Body of pancreas (tissue), 4 donors: ENCODE measurements at places on chromosomes 3 and 15. TPM values are rescaled to one million over a fixed set of nuclear protein-coding genes. Genes with fewer than 3 reads are reported as not detected.

DNA sequence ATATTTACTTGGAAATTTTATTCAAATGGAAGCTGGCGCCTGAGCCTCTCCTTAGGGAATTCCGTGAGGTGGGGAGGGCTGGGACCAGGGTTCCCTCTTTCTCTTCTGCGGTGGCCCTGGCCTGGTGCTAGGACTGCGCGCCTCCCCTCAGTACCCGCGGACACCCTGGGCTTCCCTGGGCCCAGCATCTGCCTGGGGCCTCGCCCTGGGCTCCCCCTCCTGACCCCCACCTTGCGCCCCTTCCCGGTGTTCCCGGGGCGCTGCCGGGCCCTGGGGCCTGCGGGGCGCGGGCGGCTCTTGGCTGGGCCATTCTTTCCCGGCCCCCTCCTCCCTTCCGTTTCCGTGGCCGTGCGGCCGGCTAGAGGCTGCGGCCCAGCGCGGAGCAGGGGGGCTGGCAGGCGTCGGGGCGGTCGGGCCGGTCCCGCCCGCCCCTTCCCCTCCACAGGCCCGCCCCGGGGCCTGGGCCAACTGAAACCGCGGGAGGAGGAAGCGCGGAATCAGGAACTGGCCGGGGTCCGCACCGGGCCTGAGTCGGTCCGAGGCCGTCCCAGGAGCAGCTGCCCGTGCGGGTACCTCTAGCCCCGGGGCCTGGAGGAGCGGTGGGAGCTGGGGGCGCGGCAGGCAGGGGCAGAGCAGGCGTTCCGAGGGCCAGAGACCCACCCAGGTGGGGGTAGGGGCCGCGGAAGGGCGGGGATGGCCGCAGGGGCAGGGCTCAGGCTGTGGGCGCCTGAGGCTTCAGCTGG is at the start of gene FES:
FES (plus strand) TSS at position 529 of the 743 bp plus-strand sequence. CDS start 542 bp downstream, outside the sequence.
- H3K27me3 ChIP-seq, result no peaks in the 10 kb centered on the region
- peak; percentile 64 for DNase-seq
- peak within 1 kb of the TSS; percentile 92 for H3K27ac ChIP-seq
- peaks cover 47% of the 10 kb centered on the region for H3K4me1 ChIP-seq
- no peak within 1 kb of the TSS for H3K4me3 ChIP-seq

- no peak overlapping the region for H3K27ac ChIP-seq
- no peaks in the 10 kb centered on the region for H3K27me3 ChIP-seq
- no peak for DNase-seq
- no peak overlapping the region for H3K4me3 ChIP-seq
- H3K36me3 ChIP-seq, result no peaks in the 10 kb centered on the region
- no peaks in the 10 kb centered on the region for H3K4me1 ChIP-seq
Observed at GRCh38 chr15:47460795-47461573, 256.3 kb upstream of the SEMA6D start.

The ARGFX gene
- not detected for total RNA-seq

DNA sequence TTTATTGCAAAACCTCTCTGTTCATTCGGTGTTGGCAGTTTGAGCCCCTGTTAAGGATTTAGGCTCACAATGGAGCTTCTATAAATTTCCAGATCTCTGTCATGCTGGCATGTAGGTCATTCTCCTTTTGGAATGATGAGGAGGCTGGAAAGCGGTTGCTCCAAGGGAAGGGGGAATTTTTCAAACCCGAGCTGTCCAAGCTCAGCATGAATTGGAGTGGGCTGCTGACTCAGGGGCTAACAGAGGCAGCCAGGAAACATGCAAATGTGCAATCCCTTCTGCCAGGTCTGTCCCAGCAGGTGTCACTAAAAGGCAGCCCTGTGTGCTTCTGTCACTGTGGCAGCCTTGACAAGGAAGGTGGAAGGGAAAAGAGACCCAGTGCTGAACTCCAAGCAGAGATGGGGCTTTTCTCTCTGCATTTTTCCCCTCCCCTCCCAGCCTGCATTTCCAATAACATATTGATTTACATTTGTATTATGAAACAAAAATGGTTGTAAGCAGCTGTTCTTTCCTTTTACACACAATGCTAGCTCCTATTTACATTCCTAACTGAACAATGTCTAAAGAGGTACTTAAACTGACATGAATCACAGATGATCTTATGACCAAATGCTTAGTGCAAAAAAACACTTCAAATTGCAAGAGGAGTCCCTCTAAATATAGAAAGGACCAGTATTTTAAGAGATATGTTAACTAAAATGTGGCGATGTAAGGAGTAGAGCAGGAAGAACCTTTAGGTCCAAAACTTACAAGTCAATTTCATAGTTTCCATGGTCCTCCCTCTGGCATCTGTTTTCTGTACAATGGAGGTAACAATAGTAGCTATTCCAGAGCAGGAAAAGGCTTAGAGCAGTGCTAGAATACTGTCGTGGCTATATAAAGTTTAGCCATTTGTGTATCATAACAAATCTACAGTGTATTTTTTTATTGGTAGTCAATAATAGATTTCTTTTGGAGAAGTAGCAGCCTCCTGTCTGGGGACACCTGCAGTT is 84.5 kb upstream of the ATP10A start:
- DNase-seq, result peak; percentile 38
- H3K4me1 ChIP-seq, result no peaks in the 10 kb centered on the region
- H3K36me3 ChIP-seq, result no peaks in the 10 kb centered on the region
- H3K27ac ChIP-seq, result no peak overlapping the region

GRCh38 chr15:91790836-91791235 is 62.7 kb upstream of the SLCO3A1 start:
- no peak for DNase-seq
- H3K36me3 ChIP-seq, result no peaks in the 10 kb centered on the region
- H3K27ac ChIP-seq, result no peak overlapping the region
- H3K27me3 ChIP-seq, result no peaks in the 10 kb centered on the region
- H3K4me1 ChIP-seq, result no peaks in the 10 kb centered on the region

GRCh38 chr15:99928429-99928981 is 195.3 kb upstream of the LYSMD4 start:
- peak; percentile 81 for DNase-seq
- no peaks in the 10 kb centered on the region for H3K27me3 ChIP-seq
- H3K4me1 ChIP-seq, result peaks cover 4% of the 10 kb centered on the region
- H3K36me3 ChIP-seq, result no peaks in the 10 kb centered on the region

The PPIB gene
- 159 TPM for total RNA-seq

DNA sequence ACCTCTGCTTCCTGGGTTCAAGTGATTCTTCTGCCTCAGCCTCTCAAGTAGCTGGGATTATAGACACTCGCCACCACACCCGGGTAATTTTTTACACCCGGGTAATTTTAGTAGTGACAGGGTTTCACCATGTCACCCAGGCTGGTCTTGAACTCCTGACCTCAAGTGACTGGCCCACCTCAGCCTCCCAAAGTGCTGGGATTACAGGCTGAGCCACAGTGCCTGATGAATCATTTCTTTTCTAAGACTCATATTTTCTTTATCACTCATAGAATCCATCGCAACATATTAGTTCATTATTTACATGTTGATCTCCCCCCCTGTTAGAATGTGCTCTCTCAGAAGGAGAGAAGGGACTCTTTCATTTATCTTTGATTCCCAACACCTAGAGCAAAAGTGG is 109.5 kb upstream of the PTPRG start:
- no peak overlapping the region for H3K4me3 ChIP-seq
- H3K4me1 ChIP-seq, result no peaks in the 10 kb centered on the region
- H3K36me3 ChIP-seq, result no peaks in the 10 kb centered on the region
- no peak overlapping the region for H3K27ac ChIP-seq
- no peaks in the 10 kb centered on the region for H3K27me3 ChIP-seq

DNA sequence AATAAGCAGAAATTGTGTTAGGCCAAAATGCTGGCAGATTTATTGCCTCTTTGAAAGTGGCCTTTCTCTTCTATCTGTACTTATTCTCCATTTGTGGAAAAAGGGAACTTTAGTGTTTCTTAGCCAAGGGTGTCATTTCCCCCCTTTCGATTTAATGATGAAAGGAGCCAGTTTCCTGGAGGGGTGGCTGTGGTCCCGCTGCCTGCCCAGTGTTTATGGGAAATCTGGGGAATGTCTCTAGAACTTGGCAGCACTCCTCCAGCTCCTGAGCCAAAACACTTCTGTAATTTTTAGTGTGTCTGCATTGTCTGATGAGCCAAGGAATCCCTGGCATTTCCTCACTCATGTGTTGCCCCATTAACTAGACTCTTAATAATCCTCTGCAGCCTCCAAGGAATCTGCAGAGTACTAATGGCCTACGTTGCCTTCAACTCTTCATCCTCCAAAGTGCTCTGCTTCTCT is 448.8 kb downstream of the GRM7 start:
- no peak overlapping the region for H3K4me3 ChIP-seq
- no peaks in the 10 kb centered on the region for H3K27me3 ChIP-seq
- no peaks in the 10 kb centered on the region for H3K36me3 ChIP-seq
- no peak overlapping the region for H3K27ac ChIP-seq

The GPR62 gene
- not detected for total RNA-seq

The STRA6 gene
- not detected for total RNA-seq

The SYNPR gene
- 0.52 TPM for total RNA-seq

- H3K36me3 ChIP-seq, result no peaks in the 10 kb centered on the region
- H3K27ac ChIP-seq, result no peak overlapping the region
- no peak for DNase-seq
Observed at GRCh38 chr3:175342196-175342595, 483.1 kb downstream of the NAALADL2 start.

DNA sequence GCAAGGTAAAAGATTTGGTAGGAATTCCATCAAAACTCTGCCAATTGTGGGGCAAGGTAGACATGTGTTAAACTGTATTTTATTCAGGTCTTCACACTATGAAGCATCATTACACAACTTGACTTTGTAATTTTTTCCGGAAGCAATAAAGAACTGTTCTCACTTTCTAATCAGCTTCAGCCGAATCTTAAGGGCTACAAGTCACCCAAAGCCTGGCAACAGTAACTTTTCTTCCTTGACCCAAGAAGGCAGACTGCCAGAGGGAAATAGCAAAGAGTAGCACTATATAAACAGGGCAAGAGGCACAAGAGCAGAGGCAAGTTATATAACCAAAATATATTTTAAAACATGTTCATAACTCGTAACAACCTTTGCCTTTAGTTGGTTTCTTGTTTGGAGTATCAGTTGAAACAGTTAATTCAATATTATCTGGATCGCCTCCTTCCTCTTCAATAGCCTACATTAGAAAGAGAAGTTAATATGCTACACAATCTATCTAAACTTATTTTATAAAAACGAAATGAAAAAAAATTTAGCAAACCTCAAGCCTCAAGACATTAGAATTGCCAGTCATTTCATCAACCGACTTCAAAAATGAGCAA is 1.4 kb downstream of the SLTM start:
- no peak for DNase-seq
- H3K27ac ChIP-seq, result peak overlapping the region; percentile 22
- H3K4me3 ChIP-seq, result peak overlapping the region; percentile 63
- peaks cover 6% of the 10 kb centered on the region for H3K36me3 ChIP-seq
